ENCODE measurements at places on chromosomes 5 and 9. TPM values are rescaled to one million over a fixed set of nuclear protein-coding genes. Genes with fewer than 3 reads are reported as not detected.

DNA sequence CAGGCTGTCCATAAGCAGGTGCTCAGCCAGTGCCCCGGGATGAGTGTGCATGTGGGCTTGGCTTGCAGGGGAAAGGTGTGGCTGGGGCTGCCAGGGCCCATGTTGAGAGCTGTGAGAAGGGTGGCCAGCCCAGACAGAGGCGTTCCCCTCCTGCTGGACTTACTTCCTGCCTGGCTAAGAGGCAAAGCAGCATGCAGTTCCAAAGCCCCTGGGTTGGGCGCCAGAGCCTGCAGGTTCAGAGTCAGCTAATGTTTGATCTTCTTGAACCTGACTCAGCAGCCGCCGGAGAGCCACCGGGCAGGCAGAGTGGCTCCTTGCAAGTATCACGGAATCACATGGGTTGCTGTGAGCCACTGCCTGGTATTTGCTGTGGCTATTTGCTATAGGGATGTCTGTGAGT lies 168.4 kb upstream of the MAP1B start:
- peak; percentile 65 for DNase-seq

DNA sequence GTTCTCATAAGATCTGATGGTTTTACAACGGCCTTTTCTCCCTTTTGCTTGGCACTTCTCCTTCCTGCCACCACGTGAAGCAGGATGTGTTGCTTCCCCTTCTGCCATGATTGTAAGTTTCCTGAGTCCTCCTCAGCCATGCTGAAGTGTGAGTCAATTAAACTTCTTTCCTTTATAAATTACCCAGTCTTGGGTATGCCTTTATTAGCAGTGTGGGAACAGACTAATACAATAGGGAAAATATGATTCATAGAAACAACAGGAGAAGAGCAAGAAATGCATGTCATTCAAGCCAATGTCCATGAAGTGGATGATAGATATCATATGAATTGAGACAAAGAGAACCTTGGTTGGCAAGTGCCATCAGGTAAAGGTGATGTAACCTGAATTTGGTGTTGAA lies 128.3 kb upstream of the HAPLN1 start:
- no peak for DNase-seq

The KCTD16 gene
- total RNA-seq, result 0.65 TPM

The LCN2 gene
- total RNA-seq, result not detected

DNA sequence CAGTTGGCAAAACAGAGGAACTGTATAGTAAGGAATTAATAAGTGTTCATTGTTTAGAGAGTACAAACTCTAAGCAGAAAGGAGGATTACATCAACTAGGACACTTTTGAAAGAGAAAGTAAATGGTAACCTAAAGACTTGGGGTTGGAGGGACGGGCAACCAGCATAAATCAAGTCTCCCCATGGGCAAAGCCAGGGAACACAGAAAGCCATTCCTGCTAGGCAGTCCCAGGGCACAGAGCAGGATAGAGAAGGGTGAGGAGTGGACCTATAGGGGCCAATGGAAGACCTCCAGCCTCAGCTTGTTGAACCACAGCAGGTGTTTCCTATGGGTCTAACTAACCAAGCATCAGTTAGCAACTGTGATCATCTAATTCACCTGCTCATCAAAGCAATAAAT lies 9.2 kb upstream of the ERAP1 start:
- DNase-seq, result no peak

DNA sequence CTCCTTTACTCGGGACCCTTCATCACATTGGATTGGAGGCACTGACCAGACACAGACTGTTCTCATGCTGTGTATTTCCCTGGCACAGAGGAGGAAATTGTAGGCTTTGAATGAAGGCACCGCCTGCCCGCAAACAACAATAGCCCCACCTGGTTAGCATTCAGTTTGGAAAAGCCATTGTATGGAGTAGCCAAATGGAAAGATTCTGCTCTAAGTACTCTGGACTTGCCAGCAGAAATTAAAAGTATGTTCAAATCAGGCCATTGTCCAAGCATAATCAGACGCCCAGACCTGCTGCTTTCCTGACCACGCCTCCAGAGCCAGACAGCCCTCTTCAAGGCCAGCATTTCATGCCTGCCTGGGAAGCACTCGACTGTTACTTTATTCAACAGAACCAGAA lies 8.0 kb upstream of the SEMA4D start:
- DNase-seq, result no peak

DNA sequence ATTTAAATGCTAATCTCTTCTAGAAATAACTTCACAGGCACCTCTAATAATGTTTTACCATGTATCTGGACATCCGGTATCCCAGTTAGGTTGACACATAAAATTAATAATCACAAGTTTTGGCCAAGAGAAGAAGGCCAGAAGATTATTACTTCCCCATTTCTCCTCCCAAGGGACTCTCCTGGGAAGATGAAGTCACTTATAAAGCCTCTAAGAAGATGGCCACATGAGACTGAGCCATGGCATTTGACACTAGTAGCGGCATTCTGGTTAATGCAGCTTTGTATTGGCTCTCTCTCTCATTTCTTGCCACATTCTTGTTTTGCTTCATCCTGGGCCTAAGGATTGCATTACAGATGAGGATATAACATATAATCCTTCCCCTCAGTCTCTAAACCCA lies 34.5 kb upstream of the RASA1 start:
- no peak for DNase-seq

GRCh38 chr5:127243011-127243410 lies 47.6 kb upstream of the MEGF10 start:
- DNase-seq, result no peak

DNA sequence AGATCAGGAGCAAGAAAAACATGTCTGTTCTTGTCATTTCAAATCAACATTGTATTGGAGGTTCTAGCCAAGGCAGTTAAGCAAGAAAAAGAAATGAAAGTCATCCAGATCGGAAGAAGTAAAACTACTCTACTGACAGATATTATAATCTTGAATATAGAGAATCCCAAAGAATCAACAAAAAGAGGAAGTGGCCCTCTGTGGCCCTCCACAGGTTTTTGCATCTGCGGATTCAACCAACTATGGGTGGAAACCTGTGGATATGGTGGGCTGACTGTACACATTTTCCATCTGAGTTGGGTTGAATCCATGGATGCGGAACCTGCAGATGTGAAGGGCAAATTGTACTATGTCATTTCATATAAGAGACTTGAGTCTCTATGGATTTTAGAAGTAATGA lies 35.1 kb downstream of the GAS1 start:
- no peak for DNase-seq

GRCh38 chr5:61964201-61964600 lies 341.8 kb upstream of the KIF2A start:
- DNase-seq, result peak; percentile 37

The MOB3B gene
- total RNA-seq, result 0.83 TPM

Measured in Daoy (cell line).